ENCODE measurements at places on chromosomes 3 and 15.

- no peak for DNase-seq
These were observed 166.2 kb downstream of the LRTM1 start for GRCh38 chr3:54761637-54762036.

DNA sequence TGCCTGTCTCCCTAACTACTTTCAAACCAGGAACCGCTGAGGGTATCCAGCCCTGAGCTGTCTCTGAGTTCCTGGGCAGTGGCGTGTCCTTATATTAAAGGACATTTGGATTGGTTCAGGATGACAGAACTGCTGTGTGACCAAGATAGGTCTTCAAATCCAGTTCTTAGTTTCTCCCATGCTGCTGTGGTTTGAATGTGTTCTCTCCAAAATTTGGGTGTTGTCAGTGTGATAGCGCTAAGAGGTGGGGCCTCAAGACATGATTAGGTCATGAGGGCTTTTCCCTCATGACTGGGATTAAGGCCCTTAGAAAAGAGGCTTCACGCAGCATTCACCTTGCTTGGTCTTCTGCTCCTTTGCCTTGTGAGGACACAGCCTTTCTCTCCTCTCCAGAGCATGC lies 376.5 kb upstream of the TPM1 start:
- no peak for DNase-seq

DNA sequence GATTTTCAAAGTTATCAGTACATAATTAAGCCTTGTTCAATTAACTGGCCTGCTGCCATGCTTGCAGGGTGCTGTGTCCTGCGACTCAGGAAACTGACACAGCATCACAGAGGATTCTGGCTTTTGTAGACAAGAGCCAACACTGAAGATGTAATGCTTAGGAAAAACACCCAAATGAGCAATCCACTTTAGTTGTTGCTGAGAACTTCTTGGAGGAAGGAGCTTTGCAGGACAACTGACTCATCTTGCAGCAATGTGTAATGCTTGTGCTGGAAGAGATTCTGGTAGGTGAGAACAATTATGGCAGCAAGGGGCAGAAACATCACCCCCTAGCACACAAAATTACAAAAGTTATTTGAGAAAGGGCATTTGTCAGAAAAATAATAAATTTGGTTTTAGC lies 67.6 kb downstream of the NLGN1 start:
- DNase-seq = no peak

- no peak for DNase-seq
These were observed 12.1 kb downstream of the SACM1L start for GRCh38 chr3:45701172-45701867.

DNA sequence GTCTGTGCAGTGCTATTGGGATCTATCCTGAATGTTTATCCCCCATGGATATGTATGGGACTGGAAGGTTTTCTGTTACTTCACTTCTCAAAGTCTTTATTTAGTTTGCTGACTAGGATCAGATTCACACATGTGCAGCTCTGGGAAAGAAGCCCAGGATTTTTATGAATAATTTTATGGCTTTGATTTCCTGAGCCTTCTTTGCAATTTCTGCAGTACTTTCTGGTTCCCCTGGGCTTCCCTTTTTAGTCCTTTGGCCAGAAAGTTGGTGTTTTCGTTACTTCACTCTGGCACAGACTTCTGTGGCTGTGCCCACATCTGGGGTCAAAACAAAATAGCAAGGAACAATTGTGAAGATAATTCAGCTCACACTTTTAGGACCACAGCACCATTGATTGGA lies 721.0 kb downstream of the OTOL1 start:
- DNase-seq = no peak

Measured in NCI-H1105 (cell line).